ENCODE measurements at places on chromosomes 5 and 9.

DNA sequence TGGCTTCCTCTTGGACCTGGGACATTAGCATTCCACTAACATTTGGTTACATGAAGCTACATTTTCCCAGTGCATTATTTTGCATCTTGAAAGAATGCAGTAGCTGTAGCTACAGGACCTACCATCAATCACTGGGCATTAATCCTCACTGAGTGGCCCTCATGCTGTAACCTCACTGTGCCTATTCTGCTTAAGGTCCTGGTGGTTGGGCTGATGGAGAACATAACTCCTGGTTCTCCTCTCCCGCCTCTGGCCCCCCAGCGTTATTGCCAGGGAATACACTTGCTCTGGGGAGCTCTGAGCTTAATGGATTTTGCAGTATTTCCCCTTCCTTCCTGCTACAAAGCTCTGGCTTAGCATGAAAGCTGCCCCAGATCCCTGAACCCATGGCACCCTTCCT is 111.5 kb upstream of the EQTN start:
- no peak for DNase-seq

DNA sequence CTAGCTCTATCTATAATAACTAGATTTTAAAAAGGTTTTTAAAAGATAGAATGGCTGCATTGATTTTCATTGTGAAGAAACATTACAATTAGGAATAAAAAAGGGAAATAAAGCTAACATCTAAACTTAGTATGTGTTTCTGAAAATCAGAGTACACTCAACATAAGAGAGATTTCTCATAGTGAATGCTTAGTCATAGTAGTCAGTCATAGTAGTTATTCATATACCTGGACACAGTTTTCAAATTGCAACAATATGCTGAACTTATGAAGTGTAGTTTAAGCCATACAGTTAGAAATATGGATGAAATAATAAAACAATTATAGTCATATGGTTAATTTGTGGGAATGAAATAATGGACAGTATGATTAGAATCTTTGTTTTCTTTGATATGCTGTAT is 273.0 kb upstream of the CTNND2 start:
- DNase-seq: no peak

GRCh38 chr5:5650242-5650641 is 227.8 kb downstream of the ICE1 start:
- no peak for DNase-seq

DNA sequence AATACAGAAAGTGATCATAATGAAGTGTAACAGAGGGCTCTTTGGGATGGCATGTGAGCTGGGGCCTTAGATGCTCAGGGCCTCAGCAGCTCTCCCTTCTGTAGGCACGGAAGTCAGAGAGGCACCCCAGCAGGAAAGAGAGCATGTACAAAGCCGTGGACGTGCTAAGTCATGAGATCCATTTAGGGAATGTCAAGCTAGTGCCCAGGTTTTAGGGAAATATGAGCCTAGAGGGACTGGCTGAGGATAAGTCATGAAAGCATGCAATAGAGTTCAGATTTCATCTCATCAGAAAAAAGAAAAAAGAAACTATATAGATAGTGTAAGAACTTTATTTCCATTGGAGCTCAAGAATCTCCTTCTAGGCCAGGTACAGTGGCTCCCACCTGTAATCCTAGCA is 379.5 kb upstream of the KLF4 start:
- DNase-seq: no peak

- no peak for DNase-seq
These were observed 85.0 kb downstream of the PRRT1B start for GRCh38 chr9:131630205-131630831.

DNA sequence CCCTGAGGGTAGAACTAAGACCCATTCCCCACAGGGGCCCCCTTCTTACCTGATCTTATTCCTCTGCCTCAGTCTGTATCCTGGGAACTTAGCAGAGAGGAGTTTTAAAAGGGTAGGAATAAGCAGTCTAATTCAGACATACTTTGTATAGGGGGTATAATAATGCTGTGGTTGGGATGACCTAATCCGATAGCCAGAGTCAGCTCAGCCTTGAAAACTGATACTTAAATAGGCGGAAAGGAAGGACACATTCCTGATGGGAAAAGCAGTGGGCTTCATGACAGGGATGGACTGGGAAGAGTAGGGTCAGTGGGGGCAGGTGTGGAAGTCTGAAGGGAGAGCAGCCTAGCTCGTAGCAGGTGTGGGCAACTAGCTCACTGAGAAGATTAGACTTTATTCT is 52.2 kb upstream of the TESK1 start:
- DNase-seq: no peak
